Activated naive CD4-positive, alpha-beta T cell treated with anti-CD3 and anti-CD28 coated beads for 36 hours (primary cell): ENCODE measurements at places on chromosomes 7 and 10. TPM values are rescaled to one million over a fixed set of nuclear protein-coding genes. Genes with fewer than 3 reads are reported as not detected.

Gene SFXN2
- 9.4 TPM for total RNA-seq

- no peak overlapping the region for H3K27ac ChIP-seq
Observed at GRCh38 chr10:129090618-129091366, 376.2 kb upstream of the MGMT start.

- H3K36me3 ChIP-seq, result no peaks in the 10 kb centered on the region
- H3K27me3 ChIP-seq, result peaks cover 2% of the 10 kb centered on the region
- DNase-seq, result no peak
- no peaks in the 10 kb centered on the region for H3K4me1 ChIP-seq
Observed at GRCh38 chr10:70962686-70963085, 74.3 kb upstream of the PCBD1 start.

GRCh38 chr7:134879815-134880475, 100.5 kb downstream of the CALD1 start:
- H3K27ac ChIP-seq, result no peak overlapping the region
- no peak for DNase-seq
- no peaks in the 10 kb centered on the region for H3K36me3 ChIP-seq
- no peaks in the 10 kb centered on the region for H3K4me1 ChIP-seq
- no peaks in the 10 kb centered on the region for H3K27me3 ChIP-seq

DNA sequence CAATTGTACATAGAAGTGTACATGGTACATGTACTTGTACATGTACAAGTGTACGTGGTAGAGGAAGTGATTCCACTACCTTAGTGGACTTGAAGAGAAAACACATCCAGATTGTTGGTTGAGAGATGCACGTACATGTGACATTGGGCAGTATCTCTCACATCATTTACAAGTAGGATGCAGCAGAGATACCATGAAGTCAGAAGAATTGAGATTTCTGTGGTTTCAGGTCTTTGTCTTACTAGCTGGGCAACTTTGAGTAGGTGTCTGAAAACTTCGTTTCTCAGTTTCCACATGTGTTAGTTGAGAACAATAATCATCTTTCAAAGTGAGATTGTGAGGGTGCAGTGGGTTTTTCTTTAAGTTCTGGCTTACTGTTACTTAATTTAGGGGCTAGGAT, 21.5 kb downstream of the CLDN12 start:
- peak overlapping the region; percentile 16 for H3K4me3 ChIP-seq
- peak; percentile 11 for DNase-seq
- H3K36me3 ChIP-seq, result no peaks in the 10 kb centered on the region

DNA sequence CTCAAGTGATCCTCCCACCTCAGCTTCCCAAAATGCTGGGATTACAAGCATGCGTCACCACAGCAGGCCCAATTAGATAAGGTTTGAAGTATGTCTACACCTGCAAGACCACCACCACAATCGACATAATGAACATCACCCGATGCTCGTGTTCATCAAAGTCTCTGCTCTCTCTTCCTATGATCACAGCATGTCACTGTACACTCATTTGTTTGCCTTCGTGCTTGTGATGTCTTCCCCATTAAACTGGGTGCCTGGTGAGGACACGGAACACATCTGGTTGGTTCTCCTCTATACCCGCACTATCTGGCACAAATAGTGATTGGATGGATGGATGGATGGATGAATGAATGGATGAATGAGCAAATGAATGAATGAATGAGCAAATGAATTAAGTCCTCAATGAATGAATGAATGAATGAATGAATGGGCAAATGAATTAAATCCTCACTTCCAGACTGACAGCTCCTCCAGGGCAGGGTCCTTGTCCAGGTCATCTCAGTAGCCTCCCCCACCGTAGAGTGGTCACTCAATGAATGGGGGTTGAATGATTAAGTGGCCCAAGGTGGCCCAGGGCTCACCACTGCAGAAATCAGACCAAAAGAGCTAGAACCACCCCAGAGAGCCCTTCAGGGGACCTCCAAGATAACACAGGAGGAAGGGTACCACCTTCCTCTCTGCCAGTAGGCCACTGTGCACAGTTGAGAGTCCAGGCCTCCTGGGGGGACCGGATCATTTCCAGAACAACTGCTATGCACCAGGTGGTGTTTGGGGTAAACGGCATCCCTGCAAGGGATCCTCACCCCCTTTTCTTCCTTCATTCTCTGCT, 101.9 kb upstream of the TNRC18 start:
- peaks cover 30% of the 10 kb centered on the region for H3K4me1 ChIP-seq
- H3K4me3 ChIP-seq, result peak overlapping the region; percentile 99
- H3K27me3 ChIP-seq, result no peaks in the 10 kb centered on the region
- DNase-seq, result peak; percentile 45
- peak overlapping the region; percentile 95 for H3K27ac ChIP-seq

DNA sequence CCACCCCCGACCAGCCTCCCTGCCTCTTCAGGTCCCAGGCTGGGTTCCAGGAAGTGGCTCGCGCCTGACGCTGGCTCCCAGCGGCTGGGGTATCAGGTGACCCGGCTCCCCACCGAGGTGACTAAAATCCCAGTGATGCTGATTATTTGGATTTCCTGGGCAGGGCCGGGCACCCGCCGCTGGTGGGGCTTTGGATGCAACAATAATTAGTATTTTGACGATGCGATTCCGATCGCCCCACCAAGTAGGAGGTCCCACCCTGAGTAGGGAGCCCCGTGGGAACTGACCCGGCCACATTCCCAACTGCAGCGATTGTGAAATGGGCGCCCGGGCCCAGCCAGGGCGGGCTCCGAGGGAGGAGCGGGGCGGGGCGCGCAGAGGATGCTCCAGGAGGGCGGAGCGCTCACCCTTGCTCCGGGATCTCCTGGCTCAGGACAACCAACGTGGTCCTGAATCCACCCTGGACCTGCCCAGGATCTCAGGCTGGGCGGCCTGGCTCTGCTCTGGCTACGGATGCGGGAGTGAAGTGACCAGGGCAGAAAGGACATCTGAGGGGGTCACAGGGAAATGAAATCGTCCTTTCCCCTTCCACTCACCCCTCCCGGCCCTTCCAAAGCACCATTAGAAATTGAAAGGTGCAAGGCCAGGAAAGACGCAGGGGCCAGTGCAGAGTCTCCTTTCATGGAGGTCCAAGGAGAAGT, 32.6 kb downstream of the DUSP5 start:
- H3K27ac ChIP-seq, result no peak overlapping the region
- DNase-seq, result peak; percentile 52
- no peak overlapping the region for H3K4me3 ChIP-seq

- H3K36me3 ChIP-seq, result no peaks in the 10 kb centered on the region
- H3K4me3 ChIP-seq, result no peak overlapping the region
- peaks cover 8% of the 10 kb centered on the region for H3K4me1 ChIP-seq
- H3K27me3 ChIP-seq, result peaks cover 52% of the 10 kb centered on the region
Observed at GRCh38 chr10:45370202-45370955, 3.6 kb upstream of the ALOX5 start.

Gene SPDYE18
- not detected for total RNA-seq

GRCh38 chr10:77185696-77186095, 451.9 kb downstream of the KCNMA1 start:
- no peak overlapping the region for H3K4me3 ChIP-seq
- H3K36me3 ChIP-seq, result no peaks in the 10 kb centered on the region
- H3K27me3 ChIP-seq, result peaks cover 3% of the 10 kb centered on the region
- H3K27ac ChIP-seq, result no peak overlapping the region
- DNase-seq, result no peak

DNA sequence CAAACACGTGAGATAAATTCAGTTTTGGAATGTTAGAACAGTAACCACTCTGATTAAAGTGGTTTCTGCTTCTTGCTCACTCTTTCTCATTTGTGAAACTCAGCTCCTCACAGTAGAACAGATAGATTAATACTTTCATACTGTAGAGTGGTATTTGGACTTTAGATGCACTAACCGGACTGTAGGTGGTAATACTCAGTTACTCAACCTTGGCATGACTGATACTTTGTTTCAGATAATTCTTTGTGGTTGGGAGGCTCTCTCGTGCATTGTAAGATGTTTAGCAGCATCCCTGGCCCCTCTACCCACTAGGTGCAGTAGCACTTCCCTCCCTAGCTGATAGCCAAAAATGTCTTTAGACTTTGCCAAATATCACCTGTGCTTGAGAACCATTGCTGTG, 37.6 kb downstream of the MCU start:
- no peaks in the 10 kb centered on the region for H3K27me3 ChIP-seq
- H3K27ac ChIP-seq, result no peak overlapping the region
- peaks cover 19% of the 10 kb centered on the region for H3K4me1 ChIP-seq

GRCh38 chr10:38157270-38157685, 63.1 kb downstream of the ZNF37A start:
- DNase-seq, result no peak
- no peak overlapping the region for H3K4me3 ChIP-seq
- H3K27me3 ChIP-seq, result no peaks in the 10 kb centered on the region
- H3K27ac ChIP-seq, result no peak overlapping the region
